Neural crest cell (in vitro differentiated cells): ENCODE measurements at places on chromosomes 5 and 9. TPM values are rescaled to one million over a fixed set of nuclear protein-coding genes. Genes with fewer than 3 reads are reported as not detected.

The SPATA9 gene
- total RNA-seq: 0.68 and 1.0 TPM in 2 replicates

DNA sequence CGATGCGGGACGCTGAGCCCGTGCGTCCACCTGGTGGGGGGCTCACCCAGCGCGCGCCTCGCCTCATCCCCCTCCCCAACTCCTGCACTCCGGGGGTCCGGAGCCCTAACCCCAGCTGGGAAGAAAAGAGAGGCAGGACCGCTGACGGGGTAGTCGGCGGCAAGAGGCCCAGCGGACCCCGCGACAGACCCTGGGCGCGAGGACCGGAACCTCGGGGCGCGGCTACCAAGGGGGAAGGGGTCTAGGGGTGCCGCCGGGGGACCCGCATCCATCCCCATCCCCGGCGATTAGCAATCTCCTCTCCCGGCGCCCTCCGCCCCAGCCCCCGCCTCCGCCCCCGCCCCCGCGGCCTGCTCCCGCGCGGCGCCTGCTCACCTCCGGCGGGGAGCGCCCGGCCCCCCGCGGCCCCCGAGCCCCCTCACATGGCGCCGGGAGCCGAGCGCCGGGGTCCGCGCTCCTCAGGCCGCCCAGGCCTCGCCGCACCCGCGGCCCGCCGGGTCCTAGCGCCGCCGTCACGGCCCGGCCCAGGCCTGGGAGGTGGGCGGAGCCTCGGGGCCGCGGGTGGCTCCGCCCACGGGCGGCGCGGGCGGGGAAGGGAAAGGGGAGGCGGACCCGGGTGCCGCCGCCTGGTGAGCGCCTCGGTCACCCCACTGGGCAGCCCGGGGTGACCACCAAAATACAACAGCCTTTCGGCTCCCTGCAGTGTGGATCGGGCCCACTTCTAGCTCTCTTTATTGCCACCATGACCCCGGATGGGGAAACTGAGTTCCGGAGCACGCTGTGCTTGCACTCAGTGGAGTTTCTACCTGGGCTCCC, at the start of gene ST6GALNAC6:
Gene ST6GALNAC6 (minus strand): TSS at position 476 of the 816 bp plus-strand sequence. CDS start 1,622 bp downstream, outside the sequence.
- peak within 1 kb of the TSS; percentile 91 for H3K4me3 ChIP-seq

The FAM151B gene
- total RNA-seq: 1.9 and 2.0 TPM in 2 replicates

The FLT4 gene
- 13.1 and 15.7 TPM in 2 replicates for total RNA-seq

- H3K4me3 ChIP-seq: no peak overlapping the region
- no peak overlapping the region for H3K27ac ChIP-seq
- H3K36me3 ChIP-seq: no peaks in the 10 kb centered on the region
These were observed 17.6 kb downstream of the TNFAIP8 start for GRCh38 chr5:119373449-119373858.

The SMIM33 gene
- not detected in 2 replicates for total RNA-seq
